ENCODE measurements at places on chromosomes 12 and 14. TPM values are rescaled to one million over a fixed set of nuclear protein-coding genes. Genes with fewer than 3 reads are reported as not detected.

CCDC38 gene
- not detected for polyA plus RNA-seq

DNA sequence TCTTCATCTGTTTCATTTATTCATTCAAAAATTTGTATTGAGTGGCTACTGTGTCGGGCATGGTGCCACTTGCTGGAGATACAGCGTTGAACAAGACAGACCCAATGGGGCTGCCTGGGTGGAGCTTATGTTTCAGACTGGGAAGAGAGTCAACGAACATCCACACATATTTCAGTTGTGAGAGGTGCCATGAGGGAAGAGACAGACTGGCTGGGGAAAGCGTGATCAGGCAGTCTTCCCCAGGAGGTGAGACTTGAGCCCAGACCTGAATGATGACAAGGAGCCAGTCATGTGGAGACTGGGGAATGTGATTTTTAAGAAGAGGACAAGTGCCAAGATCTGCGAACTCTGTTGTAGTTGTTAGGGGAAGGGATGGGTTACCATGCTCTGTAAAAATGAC, 12.2 kb downstream of the BICD1 start:
- no peak for DNase-seq

CHGA gene
- polyA plus RNA-seq = 6.6 TPM

CLEC2B gene
- 7.0 TPM for polyA plus RNA-seq

DNA sequence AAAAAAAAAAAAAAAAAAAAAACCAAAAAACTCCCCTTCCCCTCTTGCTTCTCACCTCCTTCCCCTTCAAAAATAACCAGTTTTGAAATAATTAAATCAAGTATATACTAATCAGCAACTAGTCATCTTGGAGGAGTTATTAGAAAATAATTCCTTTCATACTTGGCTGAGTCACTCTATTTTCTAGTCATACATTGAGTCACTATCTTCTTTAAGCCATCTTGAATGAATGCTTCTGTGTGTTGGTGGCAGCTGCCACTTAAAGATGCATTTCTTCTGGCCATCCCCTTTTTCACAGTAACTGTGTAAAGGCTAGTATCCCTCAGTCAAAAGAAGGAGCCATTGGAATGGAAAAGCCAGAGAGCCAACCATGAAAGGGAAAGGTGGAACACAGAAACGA, 84.2 kb upstream of the TMEM263 start:
- DNase-seq = no peak

DNA sequence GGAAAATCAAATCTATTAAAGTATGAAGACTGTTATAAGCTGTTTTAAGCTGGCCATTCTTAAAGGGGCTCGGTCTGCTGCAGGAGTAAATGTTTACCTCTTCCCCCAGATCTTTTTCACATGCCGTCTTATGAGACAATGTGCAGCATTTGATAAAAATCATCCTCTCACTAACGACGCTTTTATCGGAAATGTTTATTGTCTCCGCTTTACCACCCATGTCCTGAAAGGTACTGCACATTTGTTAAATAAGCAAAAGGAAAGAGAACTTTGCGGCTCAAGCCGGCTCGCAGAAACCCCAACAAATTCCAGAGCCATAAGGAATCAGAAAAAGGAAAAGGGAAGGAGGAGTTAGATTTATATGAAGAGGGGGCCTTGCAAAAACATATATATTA, 137.8 kb downstream of the HMGA2 start:
- DNase-seq = no peak

DNA sequence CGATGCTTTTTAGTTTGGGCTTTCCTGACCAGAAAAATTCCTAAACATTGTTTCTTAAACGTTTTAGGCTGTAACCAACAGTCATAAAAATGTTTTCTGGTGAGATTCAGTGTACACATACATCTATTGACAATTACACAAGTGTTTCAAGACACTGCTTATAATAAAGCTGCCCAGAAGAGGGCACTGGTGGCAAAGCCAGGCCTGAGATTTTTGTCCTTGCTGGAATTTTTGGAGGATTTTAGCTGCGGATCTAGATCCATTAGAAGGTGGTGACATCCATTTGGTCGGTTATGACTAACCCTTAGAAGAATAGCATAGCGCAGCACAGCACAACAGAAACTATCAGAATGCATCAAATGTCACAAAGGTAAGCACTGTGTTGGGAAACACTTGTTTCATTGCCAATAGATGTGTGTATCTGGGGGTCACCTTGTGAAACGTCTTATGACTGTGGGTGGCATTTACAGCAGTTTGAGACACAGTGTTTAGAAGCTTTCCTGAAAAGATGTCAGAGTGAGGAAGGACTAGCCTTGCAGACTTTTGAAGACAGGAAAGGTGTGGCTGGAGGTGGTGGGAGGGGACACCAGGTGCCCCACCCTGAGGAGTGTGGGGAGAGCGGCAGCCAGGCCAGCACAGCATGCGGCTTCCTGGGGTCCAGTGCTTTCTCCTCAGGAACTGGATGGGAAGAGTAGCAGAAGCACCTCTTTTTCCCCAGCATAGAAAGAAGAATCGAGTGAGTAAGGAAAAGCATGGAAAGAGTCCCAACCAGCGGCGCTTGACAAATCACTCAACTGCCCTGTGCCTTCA, 54.7 kb upstream of the FKBP4 start:
- no peak for DNase-seq

SPTSSA gene
- polyA plus RNA-seq = 19.2 TPM

DNA sequence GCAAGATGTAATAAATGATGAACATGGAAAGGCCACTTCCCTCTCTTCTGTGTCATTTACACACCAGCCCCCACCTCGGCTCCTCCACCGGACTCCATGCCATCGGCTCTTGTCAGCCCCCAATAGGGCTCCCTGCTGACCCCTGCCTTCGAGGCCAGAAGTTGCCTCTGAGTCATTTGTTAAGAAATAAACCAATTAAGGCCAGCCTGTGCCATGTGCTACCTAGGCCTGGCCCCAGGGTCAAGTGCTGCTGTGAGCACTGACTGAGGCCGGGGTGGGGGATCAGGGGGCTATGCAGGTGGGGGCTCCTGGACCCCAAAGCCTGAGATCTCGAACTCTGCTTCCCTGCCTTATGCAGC, 53.2 kb downstream of the TESC start:
- DNase-seq = no peak

TSHR gene
- polyA plus RNA-seq = not detected

PRH2 gene
- polyA plus RNA-seq = not detected

DNA sequence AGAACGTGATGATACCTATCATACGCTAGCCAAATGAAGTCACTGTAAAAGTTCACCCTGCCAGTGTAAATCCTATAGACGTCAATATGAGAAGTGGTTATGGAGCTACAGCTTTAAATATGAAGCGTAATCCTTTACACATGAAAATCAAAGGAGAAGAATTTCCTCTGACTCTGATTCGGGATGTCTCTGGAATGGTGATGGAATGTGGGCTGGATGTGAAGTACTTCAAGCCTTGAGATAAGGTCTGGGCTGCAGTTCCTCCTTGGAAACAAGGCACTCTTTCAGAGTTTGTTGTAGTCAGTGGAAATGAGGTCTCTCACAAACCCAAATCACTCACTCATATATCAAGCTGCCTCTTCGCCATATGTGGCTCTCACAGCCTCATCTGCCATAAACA, 53.1 kb upstream of the NAP1L1 start:
- DNase-seq = no peak

- DNase-seq = no peak
Observed at GRCh38 chr14:33493990-33494389, 456.9 kb downstream of the EGLN3 start.

- DNase-seq = no peak
Observed at GRCh38 chr12:44960423-44960822, 84.3 kb upstream of the NELL2 start.
